Tibial nerve (tissue), 4 donors: ENCODE measurements at places on chromosomes 7 and 10.

GRCh38 chr10:126903656-126904360 lies 1.4 kb upstream of the DOCK1 start:
- no peaks in the 10 kb centered on the region for H3K27me3 ChIP-seq
- no peak overlapping the region for H3K27ac ChIP-seq
- no peaks in the 10 kb centered on the region for H3K36me3 ChIP-seq
- no peak overlapping the region for H3K4me3 ChIP-seq
- DNase-seq: no peak
- H3K4me1 ChIP-seq: peaks cover 41% of the 10 kb centered on the region

GRCh38 chr10:128049226-128050120 lies 76.8 kb downstream of the MKI67 start:
- peak overlapping the region; percentile 20 for H3K4me3 ChIP-seq
- H3K36me3 ChIP-seq: no peaks in the 10 kb centered on the region
- peak overlapping the region; percentile 74 for H3K27ac ChIP-seq
- peaks cover 21% of the 10 kb centered on the region for H3K4me1 ChIP-seq

GRCh38 chr7:11726794-11727155 lies 105.2 kb downstream of the THSD7A start:
- peak; percentile 69 for DNase-seq
- H3K4me1 ChIP-seq: no peaks in the 10 kb centered on the region
- no peak overlapping the region for H3K4me3 ChIP-seq
- no peaks in the 10 kb centered on the region for H3K27me3 ChIP-seq
- no peak overlapping the region for H3K27ac ChIP-seq

DNA sequence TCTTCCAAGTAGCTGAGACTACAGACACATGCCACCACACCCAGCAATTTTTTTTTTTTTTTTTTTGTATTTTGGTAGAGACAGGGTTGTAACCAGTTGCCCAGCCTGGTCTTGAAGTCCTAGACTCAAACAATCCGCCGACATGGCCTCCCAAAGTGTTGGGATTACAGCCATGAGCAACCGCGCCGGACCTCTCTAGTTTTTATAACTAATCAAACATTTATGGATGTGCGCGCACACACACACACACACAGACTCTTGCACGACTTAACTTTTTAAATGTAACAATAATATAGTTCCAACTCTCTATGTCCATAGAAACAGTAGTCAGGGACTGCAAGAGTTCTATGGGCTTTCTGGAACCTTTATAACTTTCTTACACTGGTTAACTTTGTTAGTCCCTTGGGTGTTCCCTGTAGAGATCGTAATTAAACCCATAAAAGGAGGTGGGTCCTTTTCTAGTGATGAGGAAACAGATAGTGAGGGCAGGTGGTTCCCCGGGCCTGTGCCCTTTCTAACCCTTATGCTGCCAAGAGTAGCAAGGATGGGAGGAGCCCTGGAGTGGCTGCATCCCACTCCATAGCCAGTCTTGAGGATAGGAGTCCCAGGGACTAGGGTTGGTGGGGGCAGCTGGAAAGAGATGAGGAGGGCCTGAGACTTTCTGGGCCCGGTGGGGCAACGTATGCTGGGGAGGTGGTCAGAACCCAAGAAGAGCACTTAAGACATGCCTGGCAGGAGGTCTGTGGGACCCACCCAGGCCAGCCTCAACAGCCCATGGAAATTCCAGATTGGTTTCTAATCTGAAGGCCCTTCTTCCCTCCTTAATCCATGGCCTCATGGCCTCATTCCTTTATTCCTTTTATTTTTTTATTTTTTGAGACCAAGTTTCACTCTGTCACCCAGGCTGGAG lies 8.6 kb downstream of the MARVELD1 start:
- no peak for DNase-seq
- H3K4me3 ChIP-seq: no peak overlapping the region
- H3K27ac ChIP-seq: no peak overlapping the region
- no peaks in the 10 kb centered on the region for H3K27me3 ChIP-seq

GRCh38 chr7:15057272-15057671 lies 154.7 kb upstream of the DGKB start:
- H3K27me3 ChIP-seq: no peaks in the 10 kb centered on the region
- H3K4me1 ChIP-seq: no peaks in the 10 kb centered on the region
- no peaks in the 10 kb centered on the region for H3K36me3 ChIP-seq
- no peak for DNase-seq
- H3K27ac ChIP-seq: no peak overlapping the region

GRCh38 chr10:132363376-132363775 lies 31.4 kb downstream of the LRRC27 start:
- no peak for DNase-seq
- H3K27ac ChIP-seq: no peak overlapping the region
- no peak overlapping the region for H3K4me3 ChIP-seq
- no peaks in the 10 kb centered on the region for H3K4me1 ChIP-seq

- H3K4me1 ChIP-seq: no peaks in the 10 kb centered on the region
- DNase-seq: no peak
- H3K27me3 ChIP-seq: no peaks in the 10 kb centered on the region
- H3K36me3 ChIP-seq: no peaks in the 10 kb centered on the region
- H3K27ac ChIP-seq: no peak overlapping the region
Measured at GRCh38 chr10:35225204-35225603, 98.6 kb downstream of the CREM start.

DNA sequence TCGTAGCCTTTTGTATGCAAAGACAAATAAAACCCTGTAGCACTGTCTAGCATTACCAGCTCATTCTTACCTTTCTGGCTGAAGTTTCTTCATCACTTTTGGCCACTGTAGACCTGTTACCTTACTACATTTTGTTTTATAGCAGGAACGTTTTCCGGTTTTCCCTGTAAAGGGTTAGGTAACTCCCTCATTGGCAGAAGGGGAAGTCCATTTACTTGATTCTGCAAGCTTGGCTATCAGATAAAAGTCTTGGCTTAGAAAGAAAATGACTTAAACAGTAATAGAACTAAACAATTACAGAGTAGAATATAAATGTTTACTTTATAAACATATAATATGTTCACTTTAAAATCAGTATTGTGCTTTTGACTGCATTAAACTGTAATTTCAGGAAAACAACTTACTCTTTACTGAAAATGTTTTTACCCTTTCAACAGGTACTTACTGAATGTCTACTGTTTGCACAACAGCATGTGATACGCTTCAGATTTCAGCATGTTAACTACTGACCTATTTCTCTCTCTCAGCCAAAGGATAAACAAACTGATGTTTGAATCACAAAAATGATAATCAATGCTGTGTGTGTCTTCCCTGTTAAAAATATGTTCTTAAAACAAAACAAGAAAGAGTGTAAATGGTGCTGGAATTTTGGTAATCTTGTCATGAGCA lies 67.1 kb downstream of the OTUD1 start:
- H3K27me3 ChIP-seq: no peaks in the 10 kb centered on the region
- DNase-seq: no peak
- H3K4me3 ChIP-seq: no peak overlapping the region
- no peak overlapping the region for H3K27ac ChIP-seq

- H3K36me3 ChIP-seq: no peaks in the 10 kb centered on the region
- no peak overlapping the region for H3K4me3 ChIP-seq
- DNase-seq: no peak
- H3K27me3 ChIP-seq: no peaks in the 10 kb centered on the region
- no peaks in the 10 kb centered on the region for H3K4me1 ChIP-seq
Measured at GRCh38 chr7:8284606-8285005, 22.6 kb upstream of the ICA1 start.

- H3K4me3 ChIP-seq: peak overlapping the region; percentile 44
- no peaks in the 10 kb centered on the region for H3K36me3 ChIP-seq
- DNase-seq: peak; percentile 25
- H3K27me3 ChIP-seq: no peaks in the 10 kb centered on the region
Measured at GRCh38 chr7:50792342-50793119, 9.8 kb upstream of the GRB10 start.

DNA sequence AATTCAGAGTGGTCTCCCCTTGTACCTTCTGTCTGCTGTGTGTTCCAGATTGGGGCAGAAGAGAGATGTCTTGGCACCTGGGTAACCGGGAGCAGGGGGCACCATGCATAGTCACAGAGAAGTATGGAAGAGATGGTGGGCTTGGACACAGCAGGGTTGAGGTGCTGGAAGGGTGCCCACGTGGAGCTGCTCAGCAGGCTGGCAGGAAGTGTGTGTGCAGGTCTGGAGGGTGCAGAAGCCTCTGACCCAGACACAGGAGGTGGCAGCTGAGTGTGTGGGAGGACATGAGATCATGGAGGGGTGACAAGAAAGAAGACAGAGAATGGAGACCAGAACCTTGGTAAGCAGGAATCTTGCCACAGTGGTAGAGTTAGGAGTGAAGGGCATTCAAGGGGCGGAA lies 42.3 kb upstream of the DUSP5 start:
- DNase-seq: no peak
- H3K4me3 ChIP-seq: no peak overlapping the region
- H3K4me1 ChIP-seq: no peaks in the 10 kb centered on the region
- no peaks in the 10 kb centered on the region for H3K36me3 ChIP-seq
